Thymus (tissue), 14 donors: ENCODE measurements at places on chromosomes 12 and 14.

DNA sequence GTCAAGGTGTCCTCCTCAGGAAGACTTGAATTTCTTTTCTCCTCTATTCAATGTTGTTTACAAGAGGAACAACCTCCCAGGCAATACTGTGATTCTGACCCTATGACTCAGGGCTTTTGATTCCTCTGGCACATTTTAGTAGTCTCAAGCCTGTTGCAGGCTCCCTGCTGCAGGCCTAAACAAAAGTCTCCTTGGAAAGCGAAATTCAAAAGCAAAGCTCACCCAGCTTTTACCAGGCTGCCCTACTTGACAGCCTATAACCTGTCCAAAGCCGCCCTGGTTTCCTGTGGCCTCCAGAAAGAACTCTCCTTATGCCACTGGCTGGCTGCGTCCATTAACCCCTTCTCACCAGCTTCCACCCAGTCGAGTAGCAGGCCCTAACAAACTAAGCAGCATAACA, 11.6 kb downstream of the FGD6 start:
- DNase-seq: no peak

DNA sequence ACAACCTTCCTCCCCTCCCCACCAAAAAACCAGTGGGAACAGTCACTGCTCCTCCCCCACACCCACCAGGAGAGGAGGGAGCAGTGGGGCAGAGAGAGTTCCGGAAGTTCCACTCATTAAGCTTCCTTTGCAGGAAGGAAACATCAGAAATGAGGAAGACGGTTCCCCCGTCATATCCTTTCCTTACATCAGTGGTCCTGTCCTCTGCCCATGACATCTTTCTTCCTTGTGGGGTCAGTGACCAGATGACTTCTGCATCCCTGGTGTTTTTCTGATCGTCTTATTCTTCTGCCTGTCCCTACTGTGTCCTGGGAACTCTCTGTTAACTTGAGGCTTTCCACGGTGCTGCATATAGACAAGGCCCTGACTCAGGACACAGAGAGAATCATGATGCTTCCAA, 40.8 kb upstream of the SPTLC2 start:
- no peak for DNase-seq

DNA sequence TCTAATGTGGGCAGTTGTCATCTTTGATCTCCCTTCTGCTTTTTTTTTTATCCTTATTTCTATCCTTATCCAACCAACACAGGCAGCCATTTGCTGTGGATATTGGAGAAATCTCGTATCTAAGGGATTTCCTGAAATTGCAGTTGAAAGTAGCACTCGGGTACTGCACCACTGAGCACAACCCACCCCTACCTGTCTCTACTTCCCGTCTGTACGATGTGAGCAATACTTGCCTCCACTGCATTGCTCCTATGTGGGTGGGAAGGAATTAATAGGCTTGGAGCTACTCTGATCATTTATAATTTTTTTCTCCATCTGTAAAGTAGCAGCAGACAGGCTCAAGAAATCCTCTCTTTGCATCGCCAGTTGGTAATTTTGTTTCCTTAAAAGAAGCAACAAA, 300.4 kb downstream of the SNAPC1 start:
- no peak for DNase-seq

DNA sequence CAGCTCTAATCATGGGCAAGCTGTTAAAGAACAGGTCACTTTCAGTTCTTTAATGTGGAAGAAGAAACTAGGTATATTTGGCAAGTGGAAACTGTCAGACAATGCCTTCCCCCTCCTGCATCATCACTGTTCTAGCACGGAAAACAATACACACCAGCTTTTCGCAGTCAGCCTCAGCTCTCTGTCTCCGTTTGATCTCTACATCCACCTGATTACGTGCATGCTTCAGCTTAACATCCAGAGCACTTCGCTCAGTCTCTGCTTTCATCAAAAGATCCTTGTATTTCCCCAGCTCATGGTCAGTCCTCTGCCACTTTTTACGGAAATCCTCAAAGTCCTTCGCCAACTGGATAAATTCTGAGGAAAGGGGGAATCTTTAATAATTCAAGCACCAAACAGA, 19.0 kb downstream of the RACGAP1 start:
- no peak for DNase-seq

DNA sequence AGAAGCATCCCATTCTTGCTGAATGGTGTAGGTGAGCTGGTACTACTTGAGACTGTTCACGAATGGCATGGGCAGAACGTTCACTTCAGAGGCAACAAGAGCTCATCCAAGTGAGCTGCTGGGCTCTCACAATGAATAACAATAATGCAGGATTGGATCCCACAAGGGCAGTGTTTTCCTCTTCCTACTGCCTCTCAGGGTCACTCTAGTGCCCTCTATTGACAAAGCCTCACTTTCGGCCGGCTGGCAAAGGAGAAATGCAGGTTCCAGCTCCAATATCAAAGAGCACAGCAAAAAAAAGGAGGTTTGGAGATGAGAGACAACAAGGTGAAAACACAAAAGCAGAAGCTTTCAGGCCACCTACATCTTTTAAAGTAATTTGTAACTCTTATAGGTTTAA, 74.6 kb upstream of the MYF6 start:
- no peak for DNase-seq

DNA sequence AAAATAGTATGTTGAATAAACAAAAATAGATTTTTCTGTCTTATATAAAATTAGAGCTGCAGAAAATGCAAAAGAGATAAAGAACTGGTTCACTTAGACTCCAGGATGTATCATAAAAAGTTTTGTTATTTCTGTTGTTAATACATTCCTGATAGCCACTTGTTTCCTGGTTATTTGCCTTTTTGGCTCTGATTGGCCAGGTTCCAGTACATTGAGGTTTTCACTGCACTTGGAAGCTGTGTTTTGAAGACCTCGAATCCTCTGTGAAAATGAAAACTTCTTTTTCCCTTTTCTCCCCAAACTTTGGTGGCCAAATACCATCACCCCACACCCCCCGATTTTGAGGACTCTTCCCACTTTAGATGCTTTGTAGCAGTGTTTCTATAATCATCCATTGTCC, 525.3 kb downstream of the MED13L start:
- DNase-seq: no peak

DNA sequence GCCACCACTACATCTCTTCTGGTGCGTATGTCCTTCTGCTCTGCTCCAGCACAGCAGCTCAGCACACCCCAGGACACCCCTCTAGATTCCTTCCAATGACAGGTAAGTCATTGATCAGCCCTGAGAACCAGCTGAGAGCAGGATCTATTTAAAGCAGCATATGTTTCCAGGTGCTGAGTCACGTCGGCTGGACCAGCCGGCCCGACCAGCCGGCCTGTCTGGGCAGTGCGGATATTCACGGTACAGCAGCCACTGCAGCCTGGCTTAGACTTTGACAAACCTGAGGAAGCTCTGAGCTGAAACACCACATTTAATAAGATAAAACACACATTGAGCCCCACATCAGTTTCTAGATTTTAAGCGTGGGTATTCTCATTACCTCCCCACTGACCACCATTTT, 31.8 kb upstream of the RPH3A start:
- DNase-seq: no peak

- no peak for DNase-seq
Observed at GRCh38 chr14:56004323-56004722, 113.9 kb upstream of the PELI2 start.

DNA sequence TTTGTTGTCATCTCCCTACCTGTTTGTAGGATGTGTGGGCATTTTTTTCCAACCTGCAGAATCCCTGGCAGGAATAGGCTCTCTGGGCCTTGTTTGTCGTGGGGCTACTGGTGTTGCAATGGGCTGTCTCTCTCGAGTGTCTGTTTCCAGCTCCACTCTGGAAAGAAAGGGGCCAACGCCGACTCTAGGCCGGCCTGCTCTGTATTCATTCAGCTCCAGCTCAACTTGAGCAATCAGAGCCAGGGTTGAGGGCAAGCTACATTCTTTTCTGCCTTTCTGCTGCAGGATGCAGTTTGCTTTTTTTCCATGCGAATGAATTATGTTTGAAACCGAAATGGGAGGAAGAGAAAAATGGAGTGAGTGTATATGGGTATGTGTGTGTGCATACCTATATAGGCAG, 2.3 kb downstream of the JDP2 start:
- DNase-seq: no peak

GRCh38 chr12:12821975-12822374, 8.8 kb downstream of the DDX47 start:
- no peak for DNase-seq

DNA sequence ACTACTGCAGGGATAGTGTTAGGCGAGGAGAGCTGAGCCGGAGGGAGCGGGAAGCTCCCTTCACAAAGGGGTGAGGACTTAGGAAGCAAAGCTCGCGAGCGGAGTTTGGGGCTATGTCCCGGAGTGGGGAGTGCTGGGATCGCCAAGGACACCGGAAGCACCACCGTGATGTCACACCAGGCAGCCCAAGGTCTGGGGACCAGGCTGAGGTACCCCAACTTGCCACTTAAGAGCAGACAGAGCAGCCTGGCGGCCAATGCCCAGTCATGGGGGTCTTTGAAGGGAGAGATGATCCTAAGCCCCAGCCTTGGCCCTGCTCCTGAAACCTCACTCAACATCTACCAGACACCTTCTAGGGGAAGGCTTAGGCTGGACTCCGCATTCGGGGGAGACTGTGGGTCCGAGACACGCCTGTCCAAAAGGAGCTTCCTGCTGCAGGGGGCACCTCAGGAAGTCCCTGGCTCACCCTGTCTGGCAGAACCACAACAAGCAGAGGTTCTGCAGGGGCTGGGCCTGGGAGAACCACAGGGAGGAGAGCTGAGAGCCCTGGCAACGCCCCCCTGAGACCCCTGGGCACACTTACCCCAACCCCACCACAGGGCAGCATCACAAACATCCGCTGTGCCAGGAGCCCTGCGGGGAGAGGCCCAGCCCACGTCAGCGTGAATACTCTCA, 17.8 kb downstream of the SLC48A1 start:
- no peak for DNase-seq

GRCh38 chr12:46264057-46264456, 4.8 kb downstream of the SLC38A1 start:
- no peak for DNase-seq

DNA sequence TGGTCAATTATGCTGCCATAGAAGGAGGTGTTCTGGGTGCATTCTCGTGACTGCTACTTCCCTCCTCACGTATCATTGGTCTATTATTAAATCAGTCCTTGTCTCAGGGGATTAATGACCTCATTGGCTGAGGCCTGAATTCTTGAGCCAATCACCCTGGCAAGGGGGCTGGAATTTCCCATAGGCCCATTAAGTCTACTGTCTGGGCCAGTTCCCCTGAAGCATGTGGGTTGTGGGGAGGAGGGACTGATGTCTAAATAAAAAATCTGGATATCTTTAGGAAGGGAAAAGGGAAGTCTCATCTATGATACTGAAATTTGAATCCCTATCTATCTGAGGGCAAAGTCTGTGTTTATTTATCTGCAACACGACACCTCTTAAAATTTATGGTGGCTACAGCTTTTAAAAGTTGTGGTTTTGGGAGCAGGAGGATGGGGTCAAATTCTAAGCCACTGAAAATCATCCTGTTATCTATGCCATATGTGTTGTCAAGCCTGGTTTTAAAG, 71.9 kb downstream of the DYRK2 start:
- no peak for DNase-seq

GRCh38 chr12:124240493-124240892, 54.4 kb upstream of the RFLNA start:
- no peak for DNase-seq

- no peak for DNase-seq
Observed at GRCh38 chr12:109524466-109525278, 47.2 kb downstream of the UBE3B start.

DNA sequence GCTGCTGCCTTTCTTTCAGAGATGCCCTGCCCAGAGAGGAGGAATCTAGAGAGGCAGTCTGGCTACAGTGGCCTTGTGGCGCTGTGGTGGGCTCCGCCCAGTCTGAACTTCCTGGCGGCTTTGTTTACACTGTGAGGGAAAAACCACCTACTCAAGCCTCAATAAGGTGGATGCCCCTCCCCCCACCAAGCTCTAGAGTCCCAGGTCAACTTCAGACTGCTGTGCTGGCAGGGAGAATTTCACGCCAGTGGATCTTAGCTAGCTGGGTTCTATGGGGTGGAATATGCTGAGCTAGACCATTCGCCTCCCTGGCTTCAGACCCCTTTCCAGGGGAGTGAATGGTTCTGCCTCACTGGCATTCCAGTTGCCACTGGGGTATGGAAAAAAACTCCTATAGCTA, 25.6 kb downstream of the SPATA7 start:
- no peak for DNase-seq
